Activated T-cell treated with anti-CD3 and anti-CD28 coated beads, Interleukin-2, amount 50 U/mL, for 48 hours (primary cell): ENCODE measurements at places on chromosomes 6 and 20.

GRCh38 chr6:5813625-5814027 lies 193.1 kb downstream of the NRN1 start:
- DNase-seq, result no peak

DNA sequence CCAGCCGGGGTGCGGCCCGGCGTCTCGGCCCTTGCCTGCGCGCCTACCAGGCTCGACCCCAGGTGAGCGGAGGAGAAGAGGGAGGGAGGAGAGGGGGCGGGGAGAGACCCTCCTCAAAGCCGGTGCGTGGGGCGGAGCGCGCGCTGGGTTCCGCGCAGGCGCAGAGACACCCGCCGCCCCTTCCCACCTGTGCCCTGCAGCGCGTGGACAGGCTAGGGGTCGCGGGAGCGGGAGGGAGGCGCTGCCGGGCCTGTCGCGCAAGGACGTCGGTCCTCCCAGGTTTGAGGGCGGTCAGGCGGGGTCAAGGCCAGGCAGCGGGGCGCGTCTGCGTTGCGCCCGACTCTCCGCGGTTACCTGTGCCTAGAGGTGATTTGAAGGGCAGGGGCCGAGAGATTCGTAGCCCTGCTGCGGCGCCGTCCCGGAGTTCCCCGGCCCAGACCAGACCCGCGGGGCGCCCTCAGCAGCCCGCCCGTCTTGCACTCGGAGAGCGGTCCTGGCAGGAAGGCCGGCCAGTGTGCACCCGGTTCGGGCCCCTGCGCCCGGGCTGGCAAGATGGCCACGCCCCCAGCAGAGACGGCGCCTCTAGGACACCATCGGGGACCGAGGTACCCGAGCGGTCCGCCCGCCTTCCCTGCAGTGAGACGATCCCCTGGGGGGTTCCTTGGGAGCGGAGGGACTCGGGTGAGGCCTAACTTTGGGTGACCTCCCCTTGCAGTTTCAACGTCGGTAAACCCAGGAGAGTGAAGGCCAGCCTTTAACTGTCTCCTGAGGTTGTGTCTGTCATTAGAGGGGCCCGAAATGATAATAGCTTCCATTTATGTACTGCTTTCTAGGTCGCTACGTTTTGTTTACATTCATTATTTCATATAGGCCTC lies 546 bp downstream of the C6orf136 start:
- peak; percentile 90 for DNase-seq

DNA sequence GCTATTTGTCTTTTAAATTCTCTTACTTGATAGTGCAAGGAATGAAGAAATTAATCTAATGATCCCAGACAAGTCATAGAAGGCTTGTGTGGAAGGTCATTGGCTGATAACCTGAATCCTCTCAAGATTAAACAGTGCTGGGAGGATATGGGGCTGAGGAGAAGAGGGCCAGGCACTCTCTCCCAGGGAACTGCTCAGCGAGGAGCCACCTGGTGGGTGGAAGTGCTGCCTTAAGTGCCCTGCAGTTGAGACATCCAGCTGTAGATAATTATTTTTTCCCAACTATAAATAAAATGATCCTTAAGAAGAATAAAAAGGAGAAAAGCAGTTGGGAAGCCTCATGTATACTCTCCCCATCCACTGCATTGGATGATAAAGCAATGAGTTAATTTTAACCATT lies 47.9 kb downstream of the BTBD3 start:
- DNase-seq, result no peak

DNA sequence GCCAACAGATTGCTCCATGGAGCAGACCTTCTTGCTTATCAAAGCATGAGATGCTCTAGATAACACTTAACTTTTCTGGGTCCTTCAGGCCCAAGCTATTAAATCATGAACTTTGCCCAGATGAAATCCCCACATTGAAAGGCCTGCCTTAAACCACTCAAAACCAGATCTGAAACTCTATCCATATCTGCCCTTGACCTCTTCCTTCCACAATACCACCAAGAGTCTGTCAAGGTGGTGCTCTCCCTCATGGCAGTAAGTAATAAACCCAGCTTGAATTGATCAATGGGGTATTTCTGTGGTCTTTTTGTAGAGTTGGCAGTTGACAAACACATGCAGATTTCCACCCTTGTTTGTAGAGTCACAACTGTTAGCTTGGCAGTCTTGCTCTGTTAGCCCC lies 135.5 kb downstream of the ISM1 start:
- DNase-seq, result no peak

- DNase-seq, result peak; percentile 45
These were observed 6.4 kb downstream of the RPS12 start for GRCh38 chr6:132820629-132821381.

- no peak for DNase-seq
These were observed 220.4 kb downstream of the TAF4 start for GRCh38 chr20:61845233-61845671.

- no peak for DNase-seq
These were observed 381 bp upstream of the PEX7 start for GRCh38 chr6:136822046-136822375.

DNA sequence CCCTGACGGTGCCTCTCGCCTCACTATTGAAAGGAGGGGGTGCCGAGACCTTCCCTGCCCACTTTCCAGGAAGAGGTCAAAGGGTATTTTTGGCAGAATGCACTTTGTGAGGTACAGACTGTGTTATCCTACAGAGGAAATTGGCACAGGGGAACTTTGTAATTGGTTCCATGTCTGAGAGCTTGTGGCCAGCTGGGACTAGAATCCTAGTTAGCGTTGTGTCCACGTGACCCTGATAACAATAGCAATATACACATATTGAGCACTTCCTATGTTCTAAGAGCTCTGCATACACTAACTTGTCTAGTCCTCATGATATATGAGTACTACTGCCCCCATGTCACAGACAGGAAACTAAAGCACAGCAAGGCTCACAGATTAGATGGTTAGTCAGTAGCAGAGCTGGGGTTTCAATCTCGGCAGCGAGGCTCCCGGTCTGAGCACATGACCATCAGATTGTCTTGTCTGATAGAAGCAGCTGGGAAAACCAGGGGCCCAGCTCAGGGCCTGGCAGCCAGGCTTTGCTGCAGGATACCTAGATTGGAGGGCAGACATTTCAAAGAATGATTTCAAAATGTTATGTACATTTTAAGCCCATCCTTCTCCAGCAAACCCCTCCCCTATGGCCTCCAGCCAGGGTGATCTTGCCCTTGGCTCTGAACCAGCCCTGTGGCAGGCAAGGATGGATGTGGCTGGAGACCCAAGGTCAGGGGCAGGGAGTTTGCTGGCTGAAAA lies 1.4 kb downstream of the MAPK13 start:
- DNase-seq, result peak; percentile 66

- no peak for DNase-seq
These were observed 29.5 kb upstream of the ADGRF1 start for GRCh38 chr6:47071681-47072080.

DNA sequence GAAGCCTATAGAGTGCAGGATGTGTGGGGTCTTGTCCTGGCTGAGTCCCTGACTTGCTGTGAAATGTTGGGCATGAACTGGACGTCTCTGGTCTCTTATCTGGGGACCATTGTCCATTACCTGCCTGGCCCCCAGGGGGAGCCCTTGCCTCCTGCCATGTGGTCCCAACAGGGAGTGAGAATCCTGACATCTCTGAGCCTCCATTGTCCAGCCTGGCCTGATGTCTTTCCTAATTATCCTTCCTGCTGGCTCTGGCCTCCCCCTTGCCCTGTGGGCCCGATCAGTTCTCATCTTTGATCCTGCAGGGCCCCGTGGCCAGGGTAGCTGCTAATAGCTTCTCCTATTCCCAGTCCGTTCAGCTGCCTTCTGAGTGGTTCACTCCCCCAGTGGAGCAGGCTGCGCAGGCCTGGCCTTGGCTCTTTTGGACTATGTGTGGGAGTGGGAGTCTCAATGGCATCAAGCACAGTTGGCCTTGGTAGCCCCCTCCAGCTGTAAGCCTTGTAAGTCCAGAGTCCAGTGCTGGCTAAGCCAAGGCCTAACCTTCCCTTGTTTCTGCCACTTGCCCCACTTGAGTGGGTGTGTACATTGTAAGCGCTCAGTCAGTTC lies 77.9 kb upstream of the RALY start:
- peak; percentile 75 for DNase-seq

- no peak for DNase-seq
These were observed 46.6 kb downstream of the ZMYND8 start for GRCh38 chr20:47309806-47310426.

- no peak for DNase-seq
These were observed 177.1 kb upstream of the MAN1A1 start for GRCh38 chr6:119526561-119527230.

- DNase-seq, result no peak
These were observed 23.0 kb upstream of the IL17A start for GRCh38 chr6:52162940-52163908.

DNA sequence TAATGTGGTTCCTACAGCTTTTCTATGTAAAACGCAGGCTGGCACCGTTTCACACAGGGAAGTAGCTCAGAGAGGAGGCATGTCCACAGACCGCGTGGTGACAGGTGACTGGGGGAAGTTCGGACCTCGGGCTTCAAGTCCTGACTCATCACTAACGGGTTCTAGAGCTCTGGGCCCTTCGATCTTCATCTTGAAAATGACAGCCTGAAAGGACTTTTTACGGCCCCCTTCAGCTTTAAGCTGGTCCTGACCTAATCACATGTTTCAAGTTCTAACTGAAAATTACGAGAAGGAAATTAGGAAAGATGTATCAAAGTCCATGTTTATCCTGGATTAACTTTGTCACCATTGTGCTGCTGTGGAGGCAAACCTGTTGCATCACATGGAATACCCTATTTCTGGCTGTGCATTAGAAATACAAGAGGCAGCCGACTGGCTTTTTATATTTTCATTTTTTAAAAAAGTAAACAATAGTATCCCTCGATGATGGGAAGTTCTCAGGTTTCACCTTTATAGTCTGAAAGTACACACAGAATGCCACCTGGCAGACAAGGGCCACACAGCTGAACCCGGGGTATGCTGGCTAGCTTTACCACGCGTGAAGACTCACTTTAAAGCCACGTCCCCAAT lies 2.0 kb downstream of the MAN1A1 start:
- peak; percentile 38 for DNase-seq

- DNase-seq, result no peak
These were observed 64.1 kb downstream of the FAM50B start for GRCh38 chr6:3913077-3913957.

DNA sequence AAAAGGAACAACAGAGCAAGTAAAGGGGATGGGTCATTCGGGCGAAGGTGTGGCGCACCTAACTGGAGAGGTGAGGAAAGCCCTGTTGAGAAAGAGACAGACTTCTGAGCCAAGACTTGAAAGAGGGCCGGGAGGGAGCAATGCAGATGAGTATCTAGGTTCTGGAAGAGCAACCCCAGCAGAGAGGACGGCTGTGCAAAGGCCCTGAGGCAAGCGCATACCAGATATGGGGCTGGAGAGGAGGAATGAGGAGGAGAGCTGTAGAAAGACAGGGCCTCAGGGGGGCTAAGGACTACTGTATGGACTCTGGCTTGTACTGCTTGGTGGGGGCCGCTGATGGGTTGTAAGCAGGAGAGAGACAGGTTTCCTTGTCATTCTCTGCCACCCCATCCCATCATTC lies 21.9 kb downstream of the TRERF1 start:
- no peak for DNase-seq

- DNase-seq, result no peak
These were observed 60.7 kb downstream of the ANKRD60 start for GRCh38 chr20:58167759-58168158.

DNA sequence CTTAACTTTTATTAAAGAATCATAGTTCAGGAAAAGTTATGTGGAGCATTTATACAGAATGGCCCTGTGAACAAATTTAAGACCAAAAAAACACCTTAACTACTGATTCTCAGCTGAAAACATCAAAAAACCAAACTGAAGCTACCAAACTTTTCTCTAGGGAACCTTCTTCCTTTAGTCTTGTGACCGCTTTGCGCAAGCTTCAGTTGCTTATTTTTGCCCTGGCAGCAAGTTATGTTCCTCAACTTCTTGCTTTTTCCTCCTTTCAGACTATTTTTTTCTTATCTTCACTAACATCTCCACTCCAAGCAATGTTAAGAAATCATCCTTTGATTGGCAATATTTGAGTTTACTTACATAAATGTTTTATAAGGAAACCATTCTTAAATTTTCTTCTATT lies 100.1 kb downstream of the MYB start:
- no peak for DNase-seq

DNA sequence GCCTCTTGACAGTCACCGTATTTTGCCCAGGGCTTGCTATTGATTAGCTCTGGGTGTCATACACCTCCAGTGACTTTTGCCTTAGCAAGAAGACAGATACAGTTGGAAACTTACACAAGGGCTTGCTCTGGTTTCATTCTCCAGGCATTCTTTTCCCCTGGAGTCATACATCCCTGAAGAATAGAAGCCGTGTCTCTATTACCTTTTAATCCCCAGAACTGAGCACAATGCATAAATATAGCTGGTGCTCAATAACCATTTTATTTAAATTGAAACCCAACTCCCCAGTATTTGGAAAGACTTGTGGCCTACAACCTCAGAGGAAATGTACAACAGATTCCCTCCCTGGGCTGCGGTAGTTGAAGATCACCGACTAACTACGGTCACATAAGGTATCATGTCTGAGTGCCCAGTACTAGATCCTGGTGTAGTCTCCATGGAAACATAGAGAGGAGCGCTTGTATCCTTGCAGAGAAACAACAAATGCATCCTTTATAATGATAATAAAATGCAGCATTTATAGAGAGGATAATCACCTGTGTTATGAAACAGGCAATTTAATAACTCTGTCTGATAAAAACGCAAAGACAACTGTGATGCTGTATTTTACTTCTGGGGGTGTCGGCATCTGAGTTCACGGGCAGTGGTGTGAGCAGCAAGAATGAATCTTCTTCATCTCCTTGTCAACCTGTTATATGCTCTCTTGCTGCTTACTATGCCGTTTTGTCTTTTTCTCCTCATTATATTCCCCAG lies 401.2 kb upstream of the AGPAT4 start:
- DNase-seq, result no peak

DNA sequence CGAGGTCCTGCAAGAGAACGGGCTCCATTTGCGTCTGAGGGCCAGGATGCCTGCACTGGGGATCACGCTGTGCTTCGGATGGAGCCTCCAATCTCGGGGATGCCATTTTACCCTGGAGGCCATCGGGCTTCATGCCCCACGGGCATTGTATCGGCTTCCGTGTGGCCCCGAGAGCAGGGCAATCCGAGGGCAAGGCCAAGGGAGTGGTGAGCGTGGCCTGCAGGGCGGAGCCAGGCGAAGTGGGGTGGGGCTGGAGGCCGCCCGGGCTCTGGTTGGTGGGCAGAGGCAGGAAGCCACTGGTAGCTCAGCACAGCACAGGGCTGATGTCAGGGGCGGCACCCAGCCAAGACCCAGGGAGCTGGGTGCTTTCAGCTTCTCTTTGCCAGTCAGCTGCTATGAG lies 57.5 kb upstream of the BHLHE23 start:
- DNase-seq, result no peak

- DNase-seq, result no peak
These were observed 1.2 kb upstream of the HDDC2 start for GRCh38 chr6:125302840-125303511.

GRCh38 chr6:22828179-22829062 lies 259.1 kb downstream of the HDGFL1 start:
- DNase-seq, result no peak
